CD8-positive, alpha-beta memory T cell (primary cell): ENCODE measurements at places on chromosomes 2 and 18. TPM values are rescaled to one million over a fixed set of nuclear protein-coding genes. Genes with fewer than 3 reads are reported as not detected.

GRCh38 chr2:68832233-68832869 lies 38.8 kb downstream of the BMP10 start:
- peaks cover 5% of the 10 kb centered on the region for H3K36me3 ChIP-seq
- peaks cover 60% of the 10 kb centered on the region for H3K4me1 ChIP-seq
- H3K4me3 ChIP-seq, result no peak overlapping the region
- DNase-seq, result peak; percentile 12
- no peaks in the 10 kb centered on the region for H3K27me3 ChIP-seq

RIT2 gene
- not detected for polyA plus RNA-seq

- no peaks in the 10 kb centered on the region for H3K36me3 ChIP-seq
- H3K4me3 ChIP-seq, result no peak overlapping the region
- no peaks in the 10 kb centered on the region for H3K27me3 ChIP-seq
- no peak overlapping the region for H3K27ac ChIP-seq
Observed at GRCh38 chr2:94956797-94957391, 68.6 kb upstream of the MAL start.

DNA sequence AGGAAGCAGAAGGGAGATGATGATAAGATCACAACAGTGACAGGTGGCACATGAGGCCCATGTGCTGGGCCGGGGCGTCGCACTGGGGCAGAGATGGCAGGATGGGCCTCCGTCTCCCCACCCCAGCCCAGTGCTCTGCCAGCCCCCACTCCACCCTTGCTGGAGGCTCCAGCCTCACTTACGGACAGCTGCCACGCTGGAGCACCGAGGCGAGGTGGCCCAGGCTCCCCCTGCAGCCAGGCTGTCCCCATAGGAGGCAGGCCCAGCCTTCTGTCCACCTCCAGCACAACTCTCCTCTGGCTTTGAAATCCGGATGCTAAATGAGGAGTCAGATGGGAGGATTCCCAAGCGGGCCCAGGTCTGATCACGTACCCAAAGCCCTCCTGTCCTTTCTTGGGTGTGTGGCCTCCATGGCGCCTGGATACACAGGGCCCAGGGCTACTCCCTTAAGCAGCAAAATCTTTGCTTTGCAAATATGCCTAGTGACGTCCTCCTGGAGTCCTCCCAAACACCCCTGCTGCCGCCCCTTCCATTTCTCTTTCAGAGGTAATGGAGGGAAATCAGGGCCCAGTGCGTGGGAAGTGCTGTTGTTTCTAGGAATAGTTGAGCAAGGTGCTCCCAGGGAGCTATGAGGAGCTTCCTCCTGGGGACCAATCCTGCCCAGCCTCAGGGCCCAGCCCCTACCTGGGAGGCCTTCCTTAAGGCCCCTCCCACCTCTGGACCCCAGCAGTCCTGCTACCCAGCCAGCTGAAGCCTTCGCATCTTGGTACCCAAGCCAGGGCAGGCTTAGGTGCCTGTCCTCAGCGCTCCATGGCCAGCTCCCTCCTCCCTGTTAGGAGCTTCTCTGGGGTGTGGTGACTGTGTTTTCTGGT lies 170.4 kb upstream of the MYCN start:
- H3K4me1 ChIP-seq, result no peaks in the 10 kb centered on the region
- H3K4me3 ChIP-seq, result no peak overlapping the region
- no peaks in the 10 kb centered on the region for H3K27me3 ChIP-seq
- no peak for DNase-seq
- H3K36me3 ChIP-seq, result no peaks in the 10 kb centered on the region

GRCh38 chr2:63856303-63856603 lies 14.6 kb downstream of the UGP2 start:
- peaks cover 8% of the 10 kb centered on the region for H3K36me3 ChIP-seq
- peaks cover 50% of the 10 kb centered on the region for H3K4me1 ChIP-seq
- peak overlapping the region; percentile 33 for H3K27ac ChIP-seq
- H3K27me3 ChIP-seq, result no peaks in the 10 kb centered on the region
- H3K4me3 ChIP-seq, result peak overlapping the region; percentile 27

CD28 gene
- polyA plus RNA-seq, result 61.1 TPM

DSC3 gene
- polyA plus RNA-seq, result not detected

DNA sequence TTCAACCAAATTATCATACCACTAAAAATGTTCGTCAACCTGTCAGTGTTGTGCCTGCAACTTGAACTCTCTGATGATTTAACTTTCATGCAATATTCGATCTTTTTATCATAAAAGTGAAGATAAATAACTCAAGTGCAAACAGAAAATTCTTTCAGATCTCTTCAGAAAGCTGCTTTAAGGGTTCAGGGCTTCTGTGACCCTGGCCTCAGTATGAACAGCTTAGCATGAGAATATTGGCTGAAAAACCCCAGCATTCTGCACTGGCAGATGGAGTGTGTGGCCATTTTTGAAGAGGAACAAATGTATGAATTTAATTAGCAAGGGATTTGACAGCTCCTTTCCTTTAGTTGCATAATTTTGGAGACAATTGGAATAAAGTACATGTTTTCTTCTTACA lies 851.4 kb upstream of the SOX11 start:
- no peak overlapping the region for H3K27ac ChIP-seq
- H3K4me3 ChIP-seq, result no peak overlapping the region
- H3K4me1 ChIP-seq, result no peaks in the 10 kb centered on the region
- DNase-seq, result no peak

DNA sequence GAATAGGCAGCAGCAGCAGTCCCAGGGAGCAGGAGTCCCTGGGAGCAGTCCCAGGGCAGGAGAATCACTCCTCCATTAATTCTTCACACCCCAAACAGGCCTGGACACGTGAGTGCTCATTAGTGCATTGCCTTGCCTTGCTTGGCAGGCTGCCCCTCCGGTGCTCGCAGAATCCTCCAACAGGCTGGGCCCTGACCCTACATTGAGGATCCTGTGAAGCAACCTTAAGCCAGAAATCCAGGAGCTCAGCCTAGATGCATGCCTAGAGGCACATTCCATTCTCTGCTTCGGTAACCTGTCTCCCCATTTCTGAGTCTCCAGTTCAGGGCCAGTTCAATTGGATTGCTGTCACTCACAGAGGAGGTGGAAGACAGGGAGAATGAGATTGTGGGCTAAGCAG lies 97.4 kb upstream of the LRATD1 start:
- no peak overlapping the region for H3K27ac ChIP-seq
- DNase-seq, result no peak
- H3K4me3 ChIP-seq, result no peak overlapping the region
- H3K4me1 ChIP-seq, result no peaks in the 10 kb centered on the region
- H3K27me3 ChIP-seq, result no peaks in the 10 kb centered on the region

GRCh38 chr18:9231852-9232486 lies 95.4 kb downstream of the ANKRD12 start:
- H3K4me1 ChIP-seq, result no peaks in the 10 kb centered on the region
- peaks cover 6% of the 10 kb centered on the region for H3K36me3 ChIP-seq
- no peak for DNase-seq

INHA gene
- not detected for polyA plus RNA-seq
